ENCODE measurements at places on chromosomes 2 and 18.
A peak's percentile ranks its signal among the peaks of the same experiment; 100 is the strongest.

DNA sequence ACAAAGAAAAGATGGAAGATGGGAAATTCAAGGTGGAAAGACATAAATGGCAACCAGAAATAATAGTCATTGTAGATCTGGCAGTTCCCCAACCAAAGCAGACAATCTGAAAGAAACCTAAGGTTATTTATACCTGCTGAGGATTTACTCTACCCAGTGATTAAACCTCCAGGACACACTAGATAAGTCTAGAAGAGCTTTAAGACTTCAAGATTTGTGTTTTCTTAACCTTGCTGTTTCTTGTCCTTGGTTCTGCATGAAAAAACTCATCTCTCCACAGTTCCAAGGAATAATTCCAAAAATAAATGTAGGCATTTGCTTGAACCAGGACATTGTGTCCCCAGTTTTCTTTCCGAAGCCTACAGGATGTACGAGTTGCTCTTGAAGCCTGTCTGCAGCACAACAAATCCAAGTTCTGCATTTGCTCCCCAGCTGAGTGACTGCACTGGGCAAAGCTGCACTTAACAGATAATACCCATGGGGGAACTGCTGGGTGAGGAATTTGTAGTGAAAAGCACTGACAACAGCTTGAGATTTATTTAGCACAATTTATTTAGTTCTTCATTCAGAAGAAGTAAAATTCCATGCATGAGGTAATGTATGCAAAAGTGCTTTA lies 19.8 kb downstream of the DTNA start:
- DNase-seq = peak; percentile 33

DNA sequence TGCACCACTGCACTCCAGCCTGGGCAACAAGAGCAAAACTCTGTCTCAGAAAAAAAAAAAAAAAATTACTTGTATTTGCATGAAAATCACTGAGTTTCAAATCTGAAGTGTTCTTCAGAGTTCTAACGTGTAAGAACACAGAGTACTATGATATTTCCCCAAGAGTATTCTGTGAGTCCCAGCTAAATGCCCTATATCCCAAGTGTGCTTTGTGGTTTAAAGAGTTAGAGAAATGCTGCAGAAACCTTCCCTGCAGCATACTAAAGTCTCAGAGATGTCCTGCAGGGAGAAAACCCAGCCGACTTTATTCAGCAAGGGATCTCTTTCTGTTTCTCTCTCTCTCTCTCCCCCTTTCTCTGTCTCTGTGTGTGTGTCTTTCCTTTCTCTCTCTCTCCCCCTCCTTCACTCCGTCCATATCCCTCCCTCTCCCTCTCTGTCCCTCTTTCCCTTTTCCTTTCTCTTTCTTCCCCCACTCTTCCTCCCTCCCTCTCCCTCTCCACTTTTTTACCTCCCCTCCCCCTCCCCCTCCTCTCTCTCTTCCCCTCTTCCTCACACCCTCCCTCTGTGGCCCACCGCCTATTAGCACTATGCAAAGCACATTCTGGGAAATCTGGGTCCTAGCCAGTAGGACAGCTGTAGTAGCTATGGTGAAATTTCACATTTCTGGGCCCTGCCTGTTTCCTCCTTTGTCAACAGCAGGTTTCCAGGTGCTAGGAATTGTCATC lies 54.2 kb downstream of the ACTR2 start:
- peak; percentile 62 for DNase-seq

GRCh38 chr18:54444319-54444914 lies 86.7 kb downstream of the C18orf54 start:
- DNase-seq = peak; percentile 72

- DNase-seq = peak; percentile 65
Measured at GRCh38 chr2:76599732-76600368, 889.1 kb upstream of the GCFC2 start.

DNA sequence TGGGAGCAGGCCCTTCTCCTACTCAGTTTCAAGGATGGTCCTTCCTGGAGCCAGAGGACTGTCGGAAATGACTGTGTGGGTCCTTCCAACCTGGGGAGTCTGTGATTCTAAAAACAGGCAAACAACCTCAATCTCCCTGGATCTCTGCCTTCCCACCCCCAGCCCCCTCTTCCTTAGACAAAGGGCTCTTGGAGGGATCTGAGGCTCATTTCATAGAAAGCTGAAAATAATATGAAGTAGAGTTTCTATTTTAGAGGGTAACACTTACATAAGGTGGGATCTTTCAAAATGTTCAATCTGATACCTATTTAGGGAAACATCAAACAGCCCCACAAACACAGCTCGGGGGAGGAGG lies 69.4 kb downstream of the RHOB start:
- DNase-seq = no peak

DNA sequence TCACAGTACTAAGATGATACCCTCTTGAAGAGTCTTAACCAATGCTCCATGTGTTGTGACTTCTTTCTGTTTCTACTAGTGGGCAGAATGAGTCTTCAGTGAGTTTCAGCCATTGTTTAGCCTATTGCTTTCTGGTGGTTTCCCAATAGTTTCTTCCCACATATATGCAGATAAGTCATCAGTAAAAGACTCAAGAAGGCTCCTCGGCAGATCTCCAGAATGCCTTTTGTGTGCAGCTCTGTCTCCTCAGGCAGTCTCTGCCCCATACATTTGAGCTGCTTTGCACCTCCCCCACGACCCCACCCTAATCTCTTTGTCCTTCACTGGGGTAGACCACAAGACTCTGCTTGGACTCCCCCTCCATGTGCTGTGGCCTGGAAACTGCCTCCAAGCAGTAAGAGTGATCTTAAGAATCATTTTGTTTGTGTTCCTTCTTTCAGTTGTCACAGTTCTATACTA lies 71.6 kb upstream of the CHRNA1 start:
- peak; percentile 94 for DNase-seq

DNA sequence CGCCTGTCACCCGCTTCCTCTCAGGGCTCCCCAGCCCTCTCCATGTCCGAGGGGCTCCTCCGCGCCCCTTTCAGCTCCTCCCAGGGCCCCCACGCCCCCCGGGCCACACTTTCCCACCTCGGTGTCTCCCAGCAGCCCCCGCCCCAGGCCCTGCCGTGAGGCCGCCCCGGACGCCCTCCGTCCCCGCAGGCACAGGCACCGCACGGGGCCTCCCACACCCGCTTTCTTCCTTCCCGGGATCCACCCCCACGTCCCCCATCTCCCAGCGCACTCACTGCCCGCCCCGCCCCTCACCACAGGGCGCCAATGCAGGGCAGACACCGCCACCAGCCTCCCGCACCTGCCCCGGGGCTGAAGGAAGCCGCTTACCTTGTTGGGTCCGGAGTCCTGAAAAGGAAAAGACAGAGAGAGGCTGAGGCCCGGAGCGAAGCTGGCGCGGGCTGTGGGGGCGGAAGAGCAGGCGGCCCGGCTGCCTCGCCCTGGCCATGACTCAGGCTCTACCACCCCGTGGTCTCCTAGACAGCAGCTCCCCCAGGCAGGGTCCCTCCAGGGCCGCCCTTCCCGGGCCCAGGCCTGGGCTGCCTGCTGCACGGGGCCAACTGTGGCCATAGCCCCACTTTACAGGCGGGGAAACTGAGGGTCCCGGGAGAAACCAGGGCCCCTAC lies 37.7 kb downstream of the KIF1A start:
- DNase-seq = no peak

DNA sequence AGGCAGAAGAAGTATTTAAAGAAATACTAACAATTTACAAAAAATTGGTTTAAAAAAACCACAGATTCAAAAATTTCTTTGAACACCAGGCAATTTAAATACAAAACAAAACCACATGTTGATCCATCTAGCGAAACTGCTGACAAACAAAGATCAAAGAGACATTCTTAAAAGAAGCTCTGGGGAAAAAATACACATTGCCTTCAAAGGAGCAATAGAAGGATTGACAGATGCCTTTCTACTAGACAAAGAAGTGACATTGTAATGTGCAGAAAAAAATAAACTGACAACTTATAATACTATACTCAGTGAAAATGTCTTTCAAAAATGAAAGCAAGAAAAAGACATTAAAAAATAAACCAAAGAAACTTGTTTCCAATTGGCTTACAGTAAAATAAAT lies 12.6 kb upstream of the EIF2AK3 start:
- DNase-seq = no peak

DNA sequence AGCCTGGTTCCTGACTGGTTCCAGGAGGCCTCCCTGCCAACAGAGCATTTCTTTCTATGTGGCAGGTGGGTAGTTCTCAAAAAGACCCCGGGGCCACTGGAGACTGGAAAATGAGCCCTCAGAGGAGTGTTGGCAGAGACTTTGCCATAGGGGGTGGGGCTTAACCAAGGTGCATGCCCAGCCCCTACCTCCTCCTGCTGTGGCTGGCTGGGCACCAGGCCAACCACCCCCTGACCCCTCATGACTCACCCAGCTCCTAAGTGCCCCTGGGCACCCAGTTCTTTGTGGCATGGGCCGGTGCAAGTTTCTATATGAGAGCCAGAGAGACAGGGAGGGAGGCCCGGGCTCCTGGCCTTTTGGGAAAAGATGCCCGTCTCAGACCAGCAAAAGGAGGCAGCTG lies 98.2 kb upstream of the SMAD2 start:
- no peak for DNase-seq

DNA sequence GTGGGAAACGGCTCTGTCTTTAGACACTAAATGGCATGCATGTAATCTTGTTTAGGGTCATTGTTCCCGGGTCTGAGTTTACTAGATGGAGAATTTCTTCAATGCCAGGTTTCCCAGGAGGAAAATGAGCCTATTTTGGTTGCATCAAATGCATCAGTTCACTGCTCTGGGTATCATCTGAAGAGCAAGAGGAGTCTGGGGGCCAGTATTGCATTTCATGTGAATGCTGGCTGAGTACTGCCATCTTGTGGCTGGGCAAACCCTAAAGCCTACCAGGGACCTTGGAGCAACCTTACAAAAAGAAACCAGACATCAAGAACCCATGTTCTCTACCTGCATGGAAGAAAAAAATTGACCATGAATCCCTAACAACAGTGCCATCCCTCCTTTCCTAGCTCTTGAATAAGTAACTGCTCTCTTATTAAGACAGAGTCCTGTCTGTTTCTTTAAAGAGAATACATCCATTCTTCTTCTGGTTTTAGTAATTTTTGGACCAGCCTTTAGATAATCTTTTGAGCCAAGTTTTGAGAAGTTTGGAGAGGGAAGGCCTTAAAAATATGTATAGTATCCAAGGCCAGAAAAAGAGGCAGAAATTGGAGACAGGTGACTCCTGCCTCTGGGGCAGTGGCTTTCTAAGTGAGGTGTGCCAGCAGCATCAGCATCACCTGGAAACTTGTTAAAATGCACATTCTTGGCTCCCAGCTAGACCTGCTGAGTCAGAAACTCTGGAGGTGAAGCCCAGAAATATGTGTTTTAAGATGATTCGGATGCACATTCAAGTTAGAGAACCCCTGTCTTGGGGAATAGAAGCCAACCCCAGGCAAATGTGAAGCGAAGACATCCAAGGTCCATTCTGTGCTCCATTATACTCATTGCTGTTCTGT lies 261.0 kb upstream of the CXCR4 start:
- DNase-seq = peak; percentile 64

DNA sequence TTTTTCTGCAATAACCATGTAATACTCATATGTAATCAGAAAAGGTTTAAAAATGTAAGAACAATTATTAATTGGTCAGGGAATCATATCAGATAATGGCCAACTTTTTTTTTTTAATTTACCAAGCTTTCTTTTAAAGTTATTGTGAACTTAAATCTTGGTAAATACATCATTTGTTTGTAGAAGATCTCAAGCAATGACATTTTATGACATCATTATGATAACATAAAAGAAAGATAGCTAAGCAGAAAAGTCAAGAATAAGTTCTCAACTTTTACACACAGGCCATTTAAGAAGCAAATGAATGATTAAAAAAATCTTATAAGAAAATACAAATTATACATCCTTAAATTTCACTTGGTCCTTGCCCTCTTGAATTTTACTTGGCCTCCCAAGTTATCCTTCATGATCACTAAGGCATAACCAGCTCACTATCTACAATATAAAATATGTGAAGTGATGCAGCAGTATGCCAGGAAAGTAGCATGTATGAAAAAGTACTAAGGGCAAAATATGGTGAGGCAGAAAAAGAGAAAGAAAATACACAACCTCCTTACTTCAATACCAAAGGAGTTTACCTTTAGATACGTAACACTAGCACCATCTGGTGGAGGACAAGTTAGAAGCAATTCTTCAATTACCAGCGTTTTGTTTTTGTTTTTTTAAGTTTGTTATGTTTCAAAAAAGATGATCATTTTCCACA lies 116.6 kb downstream of the SRBD1 start:
- peak; percentile 91 for DNase-seq

DNA sequence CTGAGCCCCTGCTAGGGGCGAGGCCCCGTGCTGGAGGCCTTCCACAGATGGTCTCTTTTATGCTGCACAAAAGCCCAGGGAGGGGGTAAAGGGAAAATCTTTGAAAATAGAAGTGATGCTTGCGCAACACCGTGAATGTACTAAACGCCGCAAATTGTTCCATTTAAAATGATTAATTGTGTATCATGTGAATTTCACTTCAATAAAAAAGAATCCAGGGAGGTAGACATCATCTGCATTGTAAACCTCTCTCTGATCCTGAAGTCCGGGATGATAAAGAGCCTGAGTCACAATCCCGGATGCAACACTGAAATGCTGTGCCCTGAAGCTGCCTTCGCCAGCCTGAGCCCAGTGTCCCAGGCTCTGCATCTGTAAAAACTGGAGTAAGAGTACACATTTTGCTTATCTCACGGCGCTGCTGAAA lies 107.7 kb upstream of the PPP1CB start:
- peak; percentile 83 for DNase-seq

GRCh38 chr2:121004950-121005349 lies 269.3 kb downstream of the GLI2 start:
- no peak for DNase-seq

- DNase-seq = no peak
Measured at GRCh38 chr2:179442206-179442605, 177.6 kb upstream of the SESTD1 start.

GRCh38 chr2:20558391-20559150 lies 92.3 kb downstream of the HS1BP3 start:
- no peak for DNase-seq

GRCh38 chr2:132581991-132582738 lies 87.8 kb downstream of the LYPD1 start:
- no peak for DNase-seq

DNA sequence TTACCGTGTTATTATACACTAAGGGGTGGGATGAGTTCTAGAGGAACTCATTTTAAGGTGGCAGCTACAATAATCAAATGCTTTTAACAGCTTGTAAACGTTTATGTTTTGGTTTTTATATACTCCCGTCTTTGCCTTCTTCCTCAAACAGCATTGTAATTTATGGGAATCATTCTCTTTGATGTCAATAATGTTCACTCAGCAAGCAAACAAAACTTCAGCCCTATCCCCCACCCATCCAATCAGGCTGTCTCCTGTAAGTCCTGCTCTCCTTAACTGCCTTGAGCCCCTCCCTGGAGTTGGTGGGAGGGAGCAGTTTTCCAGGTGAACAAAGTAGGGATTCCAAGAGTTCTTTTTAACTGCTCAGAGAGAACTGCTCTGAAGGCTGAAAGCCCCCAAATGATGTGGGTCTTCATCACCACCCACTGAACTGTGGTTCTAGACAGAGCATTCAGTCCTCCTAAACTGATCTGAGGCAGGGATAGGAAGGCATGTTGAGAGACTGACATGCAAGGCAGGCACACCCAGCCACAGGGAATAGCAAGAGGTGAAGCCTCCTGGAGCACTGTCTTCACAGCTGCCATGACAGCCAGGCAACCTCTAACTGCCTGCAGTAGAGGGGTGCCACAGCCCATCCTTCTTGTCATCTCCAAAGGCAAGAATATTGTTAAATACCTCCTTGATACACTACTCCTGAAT lies 17.5 kb downstream of the MYO5B start:
- DNase-seq = no peak

- peak; percentile 78 for DNase-seq
Measured at GRCh38 chr2:10668402-10669012, 21.3 kb downstream of the NOL10 start.

All from cardiac fibroblast (primary cell).